Activated CD4-positive, alpha-beta T cell treated with anti-CD3 and anti-CD28 coated beads for 1 hour (primary cell): ENCODE measurements at places on chromosomes 2 and 18.

DNA sequence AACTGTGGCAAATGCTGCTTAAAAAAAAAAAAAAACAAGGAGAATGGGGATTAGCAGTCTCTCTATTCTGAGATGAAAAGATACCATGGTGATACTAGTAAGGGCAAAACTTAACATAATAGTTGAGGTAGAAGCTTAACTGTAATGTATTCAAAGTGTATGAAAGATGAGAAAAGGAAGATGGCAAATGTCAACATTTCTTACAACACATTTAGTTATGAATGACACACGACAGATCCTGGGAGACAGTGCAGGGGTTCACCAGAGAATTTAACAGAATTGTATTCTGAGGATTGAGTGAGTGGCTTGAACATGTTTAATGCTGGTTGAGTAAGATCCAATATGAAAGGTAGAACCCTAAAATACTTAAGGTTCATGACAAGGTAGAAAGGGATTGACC lies 52.7 kb downstream of the CUL3 start:
- DNase-seq, result no peak

- DNase-seq, result no peak
Observed at GRCh38 chr2:45839508-45840251, 188.2 kb downstream of the PRKCE start.

DNA sequence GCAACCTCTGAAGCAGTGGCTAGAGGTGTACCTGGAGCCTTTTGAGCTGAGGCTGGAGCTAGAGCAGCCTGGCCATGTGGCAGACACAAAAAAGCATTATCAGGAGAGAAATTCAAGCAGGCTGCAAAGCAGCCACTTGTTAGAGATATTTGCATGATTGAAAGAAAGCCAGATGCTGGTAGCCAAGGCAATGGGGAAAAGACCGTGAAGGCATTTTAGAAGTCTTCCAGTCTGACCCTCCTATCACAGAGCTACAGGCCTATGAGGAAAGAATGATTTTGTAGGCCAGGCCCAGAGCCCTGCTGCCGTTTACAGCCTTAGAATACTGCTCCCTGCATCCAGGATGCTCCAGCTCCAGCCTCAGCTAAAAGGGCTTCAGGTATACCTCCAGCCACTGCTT lies 41.4 kb upstream of the TNP1 start:
- no peak for DNase-seq

DNA sequence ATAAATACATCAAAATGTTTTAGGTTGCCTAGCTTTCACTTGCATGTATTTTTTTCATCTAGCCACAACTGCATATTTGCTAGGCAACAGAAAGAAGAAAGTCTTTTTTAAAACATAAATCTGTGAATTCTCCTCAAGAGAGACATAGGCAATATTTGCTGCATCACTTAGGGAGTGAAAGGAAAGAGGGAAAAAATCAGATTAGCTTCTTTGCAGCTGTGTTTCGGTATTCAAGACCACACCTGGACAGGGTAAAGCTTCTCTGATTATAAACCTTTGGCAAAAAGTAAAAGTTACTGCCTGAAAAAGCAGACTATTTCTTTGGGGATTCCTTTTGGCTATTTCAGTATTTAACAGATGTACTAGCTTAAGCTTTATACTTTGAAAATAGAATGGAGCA lies 280.9 kb upstream of the ZSWIM2 start:
- no peak for DNase-seq
